ENCODE measurements at places on chromosomes 5 and 9. TPM values are rescaled to one million over a fixed set of nuclear protein-coding genes. Genes with fewer than 3 reads are reported as not detected.

Gene ADAMTS2
- 22.8 TPM for polyA plus RNA-seq

Gene TMEFF1
- 0.24 TPM for polyA plus RNA-seq

Gene EDIL3
- 19.2 TPM for polyA plus RNA-seq

DNA sequence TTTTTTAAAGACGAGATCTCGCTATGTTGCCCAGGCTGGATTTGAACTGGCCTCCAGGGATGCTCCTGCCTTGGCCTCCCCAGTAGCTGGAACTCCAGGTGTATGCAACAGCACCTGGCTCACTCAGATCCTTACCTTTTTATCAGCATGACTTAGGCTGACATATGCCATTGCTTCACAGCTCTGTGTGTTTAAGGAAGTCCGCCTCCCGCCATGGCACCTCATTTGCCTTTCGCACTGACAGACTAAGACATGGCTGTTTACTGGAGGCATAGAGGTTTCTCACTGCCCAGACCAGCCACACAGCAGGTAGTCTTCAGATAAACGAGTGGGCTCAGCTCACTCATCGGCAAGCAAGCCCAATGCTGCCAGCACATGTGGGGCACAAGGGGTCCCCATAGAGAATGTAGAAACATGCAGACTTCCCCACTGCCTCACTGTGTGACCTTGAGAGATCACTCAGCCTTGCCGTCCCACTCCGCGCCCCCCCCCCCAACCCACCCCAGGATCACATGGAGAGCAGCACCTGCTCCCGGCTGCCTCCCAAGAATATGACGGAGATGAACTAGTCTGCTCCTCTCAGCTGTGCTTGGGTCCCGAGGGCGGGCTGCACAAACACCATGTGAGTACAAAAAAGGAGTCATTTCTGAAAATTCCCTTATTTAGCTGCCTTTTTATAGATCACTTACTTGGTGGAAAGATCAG is 62.8 kb downstream of the DCP2 start:
- no peak for DNase-seq

- DNase-seq, result no peak
Observed at GRCh38 chr5:153624451-153624765, 133.9 kb downstream of the GRIA1 start.

GRCh38 chr9:136676297-136676794 is 10.9 kb downstream of the AGPAT2 start:
- DNase-seq, result no peak

GRCh38 chr9:137676998-137677397 is 58.2 kb downstream of the EHMT1 start:
- DNase-seq, result no peak

DNA sequence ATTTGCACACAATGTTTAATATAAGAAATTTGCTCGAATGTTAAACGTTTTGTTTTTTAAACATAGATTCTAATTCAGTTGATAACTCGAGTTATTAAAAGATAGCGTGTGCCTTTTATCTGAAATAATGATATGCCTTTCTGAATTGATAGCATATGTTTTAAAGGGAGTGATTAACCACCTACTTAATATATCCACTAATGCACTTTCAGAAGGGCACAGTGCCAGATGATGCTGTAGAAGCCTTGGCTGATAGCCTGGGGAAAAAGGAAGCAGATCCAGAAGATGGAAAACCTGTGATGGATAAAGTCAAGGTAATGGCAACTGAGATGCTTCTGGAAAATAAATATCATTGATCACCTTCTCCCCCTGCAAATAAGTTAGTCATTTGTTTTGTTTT is 53.9 kb downstream of the ERAP1 start:
- DNase-seq, result no peak

Data from urinary bladder (tissue), 4 donors.